Transverse colon (tissue), 4 donors: ENCODE measurements at places on chromosomes 7 and 10. TPM values are rescaled to one million over a fixed set of nuclear protein-coding genes. Genes with fewer than 3 reads are reported as not detected.

Gene ZNF25
- total RNA-seq: 4.1 TPM

Gene CRHR2
- not detected for total RNA-seq

Gene MNX1
- 23.2 TPM for total RNA-seq

Gene SHH
- total RNA-seq: 3.7 TPM

Gene PYROXD2
- 8.3 TPM for total RNA-seq

- DNase-seq: no peak
Measured at GRCh38 chr10:23516530-23516929, 77.7 kb downstream of the OTUD1 start.

DNA sequence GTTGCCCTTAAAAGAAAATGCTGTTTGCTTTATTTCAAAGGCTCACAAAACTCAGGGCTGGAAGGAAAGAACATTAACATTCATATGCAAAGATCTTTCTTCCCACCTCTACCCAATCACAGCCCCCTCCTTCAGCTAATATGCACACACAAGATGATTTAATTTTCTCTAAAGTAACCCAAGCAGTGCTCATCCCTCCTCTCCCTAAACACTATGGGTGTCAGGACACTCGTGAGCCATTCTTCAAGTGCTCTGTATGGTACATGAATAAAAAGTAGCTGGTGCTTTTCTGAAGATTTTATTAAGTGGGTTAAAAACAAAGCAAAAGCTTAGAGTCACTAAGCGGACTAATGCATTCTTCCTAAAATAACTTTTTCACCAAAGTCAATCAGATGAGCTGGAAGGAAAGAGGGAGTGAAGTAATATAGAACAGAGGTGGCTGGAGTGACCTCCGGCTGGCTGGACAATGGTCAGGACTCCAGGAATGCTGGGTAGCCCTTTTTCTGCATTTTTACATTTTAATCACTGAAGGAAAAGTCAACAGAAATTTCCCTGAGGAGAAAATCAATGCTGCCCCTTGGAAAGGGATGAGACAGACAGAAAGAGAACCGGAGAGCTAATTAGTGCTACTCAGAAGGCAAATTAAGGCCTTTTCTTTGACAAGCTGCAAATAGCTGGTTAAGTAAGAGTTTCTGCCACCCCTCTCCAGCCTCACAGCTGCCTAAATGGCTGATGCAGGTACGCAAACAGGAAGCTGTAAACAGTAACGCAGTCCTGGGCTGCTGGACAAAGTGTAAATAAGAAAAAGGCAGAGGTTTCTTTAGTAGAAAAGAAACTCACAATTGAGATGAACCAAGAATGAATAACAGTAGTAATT lies 6.6 kb downstream of the DGKI start:
- DNase-seq: no peak

- DNase-seq: peak; percentile 8
Measured at GRCh38 chr7:17299483-17299991, 1.1 kb downstream of the AHR start.

DNA sequence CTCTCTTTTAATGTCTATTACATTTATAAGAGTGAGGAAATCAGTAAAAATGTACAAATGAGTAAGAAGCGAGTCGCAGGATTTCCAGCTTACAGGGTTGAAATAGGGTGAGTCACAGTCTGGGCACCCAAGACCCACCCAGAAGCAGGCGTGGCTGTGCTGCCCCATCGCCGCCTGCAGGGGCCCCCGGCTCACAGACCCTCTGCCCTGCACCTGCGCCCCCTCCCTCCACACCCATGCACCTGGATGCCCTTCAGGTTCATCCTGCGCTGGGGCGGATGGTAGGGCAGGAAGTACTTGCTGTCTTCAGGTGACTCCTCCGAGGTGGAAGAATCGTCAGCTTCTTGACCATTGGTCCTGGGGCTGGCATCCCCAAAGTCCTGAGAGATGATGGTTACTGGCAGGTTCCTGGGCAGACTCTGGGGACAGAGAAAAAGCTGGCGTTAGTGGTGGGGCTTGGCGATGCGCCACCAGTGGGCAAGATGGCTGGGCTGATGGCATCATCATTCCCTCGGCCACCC lies 90.2 kb upstream of the GNA12 start:
- no peak for DNase-seq

GRCh38 chr10:108393089-108393488 lies 1228.6 kb upstream of the SORCS1 start:
- DNase-seq: no peak

DNA sequence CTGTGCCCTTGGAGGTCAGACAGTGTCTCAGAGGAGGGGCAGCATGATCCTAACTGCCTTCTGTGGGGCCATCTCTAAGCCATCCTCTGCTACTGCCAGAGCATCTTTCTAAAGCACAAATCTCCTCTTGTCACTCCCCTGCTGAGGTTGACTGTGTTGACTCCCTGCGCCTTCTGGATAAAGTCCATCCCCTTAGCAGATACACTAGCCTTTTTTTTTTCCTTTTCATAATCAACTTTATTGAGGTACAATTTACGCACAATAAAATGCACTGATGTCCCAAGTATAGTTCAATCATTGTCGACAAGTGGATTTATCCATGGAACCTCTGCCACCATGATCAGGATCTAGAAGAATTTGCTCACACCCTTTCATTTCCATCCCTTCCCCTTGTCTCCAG lies 150.1 kb downstream of the SPAG6 start:
- no peak for DNase-seq
